Cardiac muscle cell (in vitro differentiated cells and primary cell): ENCODE measurements at places on chromosomes 6 and 20. TPM values are rescaled to one million over a fixed set of nuclear protein-coding genes. Genes with fewer than 3 reads are reported as not detected.
A peak's percentile ranks its signal among the peaks of the same experiment; 100 is the strongest.

GRCh38 chr6:1739220-1739619 lies 129.5 kb downstream of the FOXC1 start:
- no peak for DNase-seq
- H3K27ac ChIP-seq: no peak overlapping the region
- H3K36me3 ChIP-seq: no peaks in the 10 kb centered on the region
- peaks cover 2% of the 10 kb centered on the region for H3K27me3 ChIP-seq

- H3K4me1 ChIP-seq: peaks cover 20% of the 10 kb centered on the region
- H3K4me3 ChIP-seq: no peak overlapping the region
- peaks cover 4% of the 10 kb centered on the region for H3K36me3 ChIP-seq
- no peak overlapping the region for H3K27ac ChIP-seq
- DNase-seq: no peak
These were observed 27.6 kb downstream of the MYH7B start for GRCh38 chr20:34983089-34983820.

DNA sequence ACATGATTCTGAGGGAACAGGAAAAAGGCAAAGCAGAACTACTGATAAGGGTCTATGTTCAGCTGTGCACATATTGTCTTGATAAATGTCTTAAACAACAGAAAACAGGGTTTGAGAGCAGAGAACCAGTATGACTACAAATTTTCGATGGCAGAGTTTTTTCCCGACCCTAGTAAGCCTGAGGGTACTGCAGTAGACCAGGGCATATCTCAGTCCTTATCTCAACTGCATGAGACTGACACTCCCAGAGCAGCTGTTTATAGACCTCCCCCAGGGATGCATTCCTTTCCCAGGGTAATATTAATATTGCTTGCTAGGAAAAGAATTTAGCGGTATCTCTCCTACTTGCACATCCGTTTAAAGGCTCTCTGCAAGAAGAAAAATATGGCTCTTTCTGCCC lies 1176.8 kb upstream of the ADGRB3 start:
- H3K4me1 ChIP-seq: no peaks in the 10 kb centered on the region
- H3K4me3 ChIP-seq: no peak overlapping the region
- no peaks in the 10 kb centered on the region for H3K27me3 ChIP-seq
- no peaks in the 10 kb centered on the region for H3K36me3 ChIP-seq

GRCh38 chr6:74249658-74250057 lies 553.7 kb downstream of the CD109 start:
- DNase-seq: peak; percentile 40
- no peak overlapping the region for H3K27ac ChIP-seq
- H3K27me3 ChIP-seq: no peaks in the 10 kb centered on the region
- H3K4me3 ChIP-seq: no peak overlapping the region
- H3K4me1 ChIP-seq: no peaks in the 10 kb centered on the region

DNA sequence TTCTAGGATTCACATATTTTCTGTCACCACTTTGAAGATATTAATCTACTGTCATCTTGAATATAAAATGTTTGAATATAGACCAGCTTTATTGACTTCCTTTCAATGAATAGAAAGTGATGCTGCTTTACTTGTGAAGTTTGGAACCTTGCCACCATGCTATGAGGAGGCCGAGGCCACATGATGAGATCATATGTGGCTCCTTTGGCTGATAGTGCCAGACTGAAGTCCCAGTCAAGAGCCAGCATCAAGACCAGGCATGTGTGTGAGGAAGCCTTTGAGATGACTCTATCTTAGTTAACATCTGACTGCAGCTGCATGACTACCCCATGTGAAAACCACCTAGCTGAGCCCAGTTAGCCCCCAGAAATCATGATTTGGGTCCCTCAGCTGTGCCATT lies 169.5 kb downstream of the OTOR start:
- H3K4me1 ChIP-seq: no peaks in the 10 kb centered on the region
- H3K27me3 ChIP-seq: no peaks in the 10 kb centered on the region
- H3K4me3 ChIP-seq: no peak overlapping the region
- no peaks in the 10 kb centered on the region for H3K36me3 ChIP-seq

The ABHD16B gene
- total RNA-seq: not detected in 2 replicates

The LAMA5 gene
- total RNA-seq: 103 and 162 TPM in 2 replicates
